ENCODE measurements at places on chromosomes 1 and 21.

GRCh38 chr1:202628646-202629215 is 81.5 kb downstream of the SYT2 start:
- no peak for DNase-seq

DNA sequence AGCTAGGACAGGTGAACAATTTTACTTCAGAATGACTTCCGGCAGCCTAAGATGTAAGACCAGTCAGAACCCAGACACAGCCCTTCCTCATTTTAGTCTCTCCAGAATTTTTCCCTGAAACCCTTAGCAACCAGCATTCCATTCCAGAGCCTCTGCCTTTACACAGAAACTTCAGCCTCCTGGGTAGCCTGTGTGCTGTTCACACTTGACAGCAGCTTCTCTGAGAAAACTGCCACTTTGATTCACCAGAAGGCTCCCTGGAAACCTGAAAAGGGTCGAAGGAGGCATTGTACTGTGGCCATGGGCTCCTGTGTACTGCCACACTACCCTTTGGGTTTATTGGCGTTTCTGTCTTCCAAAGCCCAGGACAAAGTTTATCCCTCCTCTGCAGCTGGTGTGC is 17.4 kb downstream of the HYI start:
- no peak for DNase-seq

GRCh38 chr1:19644681-19645410 is 735 bp downstream of the NBL1 start:
- DNase-seq = no peak

DNA sequence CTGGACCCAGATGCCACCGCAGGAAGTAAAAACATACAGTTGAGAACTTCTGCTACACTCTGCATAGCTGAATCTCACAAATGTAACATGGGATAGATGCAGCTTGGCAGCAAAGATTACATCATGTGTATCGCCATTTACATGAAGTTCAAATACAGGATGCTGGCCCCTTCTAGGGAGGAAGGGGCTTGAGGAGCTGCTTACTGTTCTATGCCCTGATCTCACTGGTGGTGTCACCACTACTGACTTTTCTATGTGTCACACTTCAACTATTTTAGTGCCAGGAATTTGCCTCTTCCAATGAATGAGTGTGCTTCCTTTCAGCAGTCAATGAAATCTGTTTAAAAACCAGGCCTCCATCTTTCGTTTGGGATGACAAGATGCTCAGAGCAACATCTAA is 31.1 kb downstream of the MRAP start:
- no peak for DNase-seq

DNA sequence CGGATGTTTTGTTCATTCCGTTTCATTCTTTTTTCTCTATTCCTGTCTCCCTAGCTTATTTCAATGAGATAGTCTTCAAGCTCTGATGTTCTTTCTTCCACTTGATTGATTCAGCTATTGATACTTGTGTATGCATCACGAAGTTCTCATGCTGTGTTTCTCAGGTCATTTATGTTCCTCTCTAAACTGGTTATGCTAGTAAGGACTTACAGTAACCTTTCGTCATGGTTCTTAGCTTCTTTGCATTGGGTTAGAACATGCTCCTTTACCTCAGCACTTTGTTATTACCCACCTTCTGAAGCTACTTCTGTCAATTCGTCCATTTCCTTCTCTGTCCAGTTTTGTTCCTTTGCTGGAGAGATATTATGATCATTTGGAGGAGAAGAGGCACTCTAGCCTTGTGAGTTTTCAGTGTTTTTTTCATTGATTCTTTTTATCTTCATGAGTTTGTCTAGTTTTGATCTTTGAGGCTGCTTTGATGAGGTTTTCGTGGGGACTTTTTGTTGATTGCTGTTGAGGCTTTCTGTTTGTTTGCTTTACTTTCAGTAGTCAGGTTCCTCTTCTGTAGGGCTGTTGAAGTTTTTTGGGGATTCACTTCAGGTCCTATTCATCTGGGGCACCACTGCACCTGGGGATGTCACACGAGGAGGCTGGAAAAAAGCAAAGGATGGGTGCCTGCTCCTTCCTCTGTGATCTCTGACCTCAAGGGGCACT is 496.9 kb upstream of the LRRC7 start:
- no peak for DNase-seq

Data from GOT3 (cell line).